ENCODE measurements at places on chromosomes 16 and 17. TPM values are rescaled to one million over a fixed set of nuclear protein-coding genes. Genes with fewer than 3 reads are reported as not detected.

CLEC3A gene
- total RNA-seq: not detected

C1QL1 gene
- 0.31 TPM for total RNA-seq

KDM6B gene
- 2.8 TPM for total RNA-seq

CRYBA1 gene
- total RNA-seq: not detected

RHBDF1 gene
- 43.6 TPM for total RNA-seq

LGALS9 gene
- 19.4 TPM for total RNA-seq

CYLD gene
- 61.4 TPM for total RNA-seq

TSNAXIP1 gene
- 0.81 TPM for total RNA-seq

KRTAP9-4 gene
- not detected for total RNA-seq

GALR2 gene
- not detected for total RNA-seq

KCNH6 gene
- 0.06 TPM for total RNA-seq

CMTR2 gene
- 30.4 TPM for total RNA-seq

ASB16 gene
- total RNA-seq: not detected

SLC16A6 gene
- total RNA-seq: 0.32 TPM

CHCT1 gene
- not detected for total RNA-seq

ZP2 gene
- not detected for total RNA-seq

NPIPA8 gene
- total RNA-seq: 10.4 TPM

SHISA6 gene
- not detected for total RNA-seq

SLC9A5 gene
- 0.32 TPM for total RNA-seq

NEUROD2 gene
- not detected for total RNA-seq

MT1G gene
- not detected for total RNA-seq

KRTAP1-5 gene
- not detected for total RNA-seq

SPIRE2 gene
- total RNA-seq: 4.8 TPM

MYLK3 gene
- 0.50 TPM for total RNA-seq

TMIGD1 gene
- total RNA-seq: not detected

KCNG4 gene
- not detected for total RNA-seq

ANKRD40CL gene
- not detected for total RNA-seq

MED13 gene
- 22.2 TPM for total RNA-seq

TMEM238L gene
- not detected for total RNA-seq

KRT222 gene
- under 0.01 TPM for total RNA-seq

HIGD1B gene
- total RNA-seq: not detected

CES4A gene
- total RNA-seq: 0.49 TPM

SBK1 gene
- under 0.01 TPM for total RNA-seq
